ENCODE measurements at places on chromosomes 5 and 9.

- DNase-seq, result no peak
Measured at GRCh38 chr5:36621985-36622384, 15.6 kb downstream of the SLC1A3 start.

- DNase-seq, result no peak
Measured at GRCh38 chr9:18516965-18517364, 43.0 kb downstream of the ADAMTSL1 start.

DNA sequence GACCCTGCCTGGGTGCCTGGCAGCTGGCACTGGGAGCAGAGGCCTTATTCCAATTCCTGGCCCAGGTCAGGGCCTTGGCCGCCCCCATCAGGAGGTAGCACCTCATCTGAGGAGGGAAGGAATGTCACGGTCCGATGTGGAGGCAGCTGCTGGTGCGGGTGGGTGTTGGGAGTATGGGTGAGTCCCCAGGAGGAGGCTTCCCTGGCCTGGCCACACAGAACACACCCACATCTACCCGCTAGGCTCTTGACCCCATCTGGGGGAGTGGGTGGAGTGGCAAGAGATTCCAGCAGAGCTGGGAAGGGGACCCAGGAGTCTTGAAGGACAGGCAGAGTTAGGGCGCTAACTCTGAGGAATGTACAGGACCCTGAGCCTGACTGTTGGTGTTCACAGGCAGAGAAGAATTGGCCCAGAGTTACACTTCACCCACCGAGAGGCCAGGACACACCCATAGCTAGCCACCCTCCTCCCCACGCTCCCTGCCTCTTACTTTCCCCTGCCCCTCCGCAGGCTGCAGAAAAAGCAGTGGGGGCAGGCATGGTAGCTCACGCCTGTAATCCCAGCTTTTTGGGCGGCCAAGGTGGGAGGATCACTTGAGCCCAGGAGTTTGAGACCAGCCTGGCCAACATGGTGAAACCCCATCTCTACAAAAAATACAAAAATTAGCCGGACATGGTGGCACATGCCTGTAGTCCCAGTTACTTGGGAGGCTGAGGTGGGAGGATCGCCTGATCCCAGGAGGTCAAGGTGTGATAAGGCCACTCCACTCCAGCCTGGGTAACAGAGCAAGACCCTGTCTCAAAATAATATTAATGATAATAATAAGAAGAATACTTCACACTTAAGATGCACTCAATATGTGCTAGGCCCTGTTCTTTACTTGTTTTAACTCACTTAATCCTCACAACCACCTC, 6.0 kb downstream of the OLFML2A start:
- DNase-seq, result no peak

DNA sequence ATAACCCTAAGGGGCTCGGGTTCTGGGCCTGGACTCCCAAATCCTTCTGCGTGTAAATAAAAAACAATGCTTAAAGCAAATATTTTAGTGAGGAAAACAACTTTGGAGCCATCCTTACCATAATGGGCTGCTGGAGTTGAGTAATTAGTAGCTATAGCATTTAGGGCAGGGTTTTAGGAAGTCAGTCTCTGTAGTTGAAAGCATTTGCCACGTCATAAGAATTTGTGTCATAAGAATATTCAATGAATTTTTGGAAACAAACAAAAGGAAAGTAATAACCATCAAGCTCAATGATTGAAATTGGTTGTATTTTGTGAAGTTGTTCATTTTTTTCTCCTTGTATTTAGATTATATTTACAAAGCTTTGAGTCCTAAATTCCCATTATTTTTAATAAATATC, 114.8 kb upstream of the ELL2 start:
- DNase-seq, result no peak

DNA sequence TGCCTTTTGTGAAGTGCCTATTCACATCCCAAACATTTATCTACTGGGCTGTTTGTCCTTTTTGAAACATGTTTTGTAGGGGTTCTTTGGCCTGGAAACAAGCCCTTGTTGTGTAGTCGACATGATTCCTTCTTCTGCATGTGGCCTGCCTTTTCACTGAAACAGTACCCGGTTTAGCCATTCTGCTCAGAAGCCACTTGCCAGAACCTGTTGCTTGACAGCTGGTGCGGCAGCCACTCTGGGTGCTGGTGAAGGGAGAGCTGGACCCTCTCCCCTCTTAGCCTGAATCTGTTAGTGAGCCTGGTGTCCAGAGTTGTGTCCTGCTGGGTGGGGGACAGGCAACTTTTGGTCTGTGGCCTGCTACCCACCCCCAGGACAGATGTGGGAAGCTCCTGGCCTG, 128.8 kb upstream of the CACNA1B start:
- no peak for DNase-seq

DNA sequence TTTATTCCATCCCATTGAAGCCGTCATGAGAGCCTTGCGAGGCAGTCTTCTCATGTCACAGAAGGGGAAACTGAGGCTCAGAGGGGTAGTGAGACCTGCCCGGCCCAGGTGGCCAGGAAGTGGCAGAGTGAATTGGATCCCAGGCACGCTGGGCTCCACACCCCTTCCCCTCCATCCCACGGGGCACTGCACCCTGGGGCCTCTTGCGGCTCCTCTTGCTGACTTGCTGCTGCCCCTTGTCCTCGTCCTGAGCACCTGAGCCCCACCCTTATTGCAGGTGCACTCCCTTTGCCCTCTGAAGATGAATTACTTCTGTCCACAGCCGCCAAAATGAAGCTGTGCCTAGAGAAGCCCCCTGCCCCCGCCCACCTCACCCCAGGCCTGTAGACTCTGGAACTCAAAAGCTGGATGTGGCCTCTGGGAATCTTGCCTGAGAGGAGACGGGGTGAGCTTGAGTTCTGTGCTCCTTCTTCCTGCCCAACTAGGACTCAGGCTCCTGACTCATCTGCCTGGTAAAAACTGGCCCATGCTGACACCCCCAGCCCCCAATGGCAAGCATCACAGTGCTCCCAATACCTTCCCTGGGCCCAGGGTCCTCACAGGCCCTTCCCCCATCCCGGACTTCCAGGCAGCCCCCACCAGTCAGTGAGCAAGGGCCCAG, 6.4 kb downstream of the NEURL1B start:
- DNase-seq, result no peak

- DNase-seq, result no peak
Measured at GRCh38 chr5:135131801-135132680, 98.0 kb upstream of the PITX1 start.

- DNase-seq, result peak; percentile 97
Measured at GRCh38 chr5:150783422-150783928, 4.9 kb downstream of the SMIM3 start.

GRCh38 chr9:127865645-127866464, 11.4 kb upstream of the ENG start:
- no peak for DNase-seq
